Body of pancreas (tissue), 4 donors: ENCODE measurements at places on chromosomes 16 and 17.
A peak's percentile ranks its signal among the peaks of the same experiment; 100 is the strongest.

GRCh38 chr17:50181591-50182560 lies 16.1 kb downstream of the SGCA start:
- DNase-seq, result no peak

DNA sequence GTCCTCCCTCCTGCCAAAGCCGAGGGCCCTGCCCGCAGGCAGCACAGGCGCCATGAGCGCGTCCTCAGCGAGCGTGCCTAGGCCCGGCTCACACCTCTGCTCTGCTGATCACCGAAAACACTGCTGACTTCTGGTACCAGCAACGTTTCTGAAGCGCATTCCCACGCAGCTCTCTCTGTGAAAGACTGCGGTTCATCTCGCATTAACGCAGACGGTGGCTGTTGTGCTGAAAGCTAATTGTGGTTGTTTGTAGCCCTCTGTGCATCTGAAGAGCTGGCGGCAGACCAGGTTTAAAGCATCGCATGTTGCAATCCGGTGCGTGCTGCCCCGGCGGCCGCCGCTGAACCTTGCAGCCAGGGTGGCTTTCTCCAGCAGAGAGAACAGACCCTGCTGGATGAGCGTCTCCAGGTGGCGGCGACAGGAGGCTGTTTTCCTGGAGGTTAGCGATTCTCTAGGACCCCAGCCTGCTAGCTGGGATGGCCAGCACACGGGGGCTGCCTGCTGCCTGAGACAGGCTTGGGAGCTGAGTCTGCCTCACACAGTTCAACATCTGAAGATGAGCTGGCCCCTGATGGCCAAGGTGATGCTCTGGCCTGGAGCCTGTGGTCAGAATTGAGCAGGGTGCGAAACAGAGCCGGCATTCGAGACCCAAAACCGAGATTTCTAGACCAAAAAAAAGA lies 49.8 kb upstream of the CHMP6 start:
- DNase-seq, result peak; percentile 13

DNA sequence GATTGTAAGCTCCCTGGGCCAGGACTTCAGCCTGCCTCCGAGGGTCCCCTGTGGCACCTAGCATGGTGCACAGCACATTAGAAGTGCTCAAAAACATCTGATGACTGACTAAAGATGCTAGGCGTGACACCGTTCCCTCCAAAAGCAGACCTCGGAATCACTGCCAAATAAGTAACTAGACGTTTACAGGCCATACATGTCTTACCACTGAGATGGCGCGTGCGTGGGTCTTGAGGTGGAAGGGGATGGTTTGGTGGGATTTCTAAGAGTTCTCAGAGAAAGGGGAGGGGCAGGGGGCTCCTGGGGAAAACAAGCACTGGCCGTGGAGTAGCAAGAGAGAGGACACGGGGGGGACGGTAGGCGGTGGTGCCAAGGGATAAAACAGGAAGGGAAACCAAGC lies 12.4 kb downstream of the MPO start:
- no peak for DNase-seq

DNA sequence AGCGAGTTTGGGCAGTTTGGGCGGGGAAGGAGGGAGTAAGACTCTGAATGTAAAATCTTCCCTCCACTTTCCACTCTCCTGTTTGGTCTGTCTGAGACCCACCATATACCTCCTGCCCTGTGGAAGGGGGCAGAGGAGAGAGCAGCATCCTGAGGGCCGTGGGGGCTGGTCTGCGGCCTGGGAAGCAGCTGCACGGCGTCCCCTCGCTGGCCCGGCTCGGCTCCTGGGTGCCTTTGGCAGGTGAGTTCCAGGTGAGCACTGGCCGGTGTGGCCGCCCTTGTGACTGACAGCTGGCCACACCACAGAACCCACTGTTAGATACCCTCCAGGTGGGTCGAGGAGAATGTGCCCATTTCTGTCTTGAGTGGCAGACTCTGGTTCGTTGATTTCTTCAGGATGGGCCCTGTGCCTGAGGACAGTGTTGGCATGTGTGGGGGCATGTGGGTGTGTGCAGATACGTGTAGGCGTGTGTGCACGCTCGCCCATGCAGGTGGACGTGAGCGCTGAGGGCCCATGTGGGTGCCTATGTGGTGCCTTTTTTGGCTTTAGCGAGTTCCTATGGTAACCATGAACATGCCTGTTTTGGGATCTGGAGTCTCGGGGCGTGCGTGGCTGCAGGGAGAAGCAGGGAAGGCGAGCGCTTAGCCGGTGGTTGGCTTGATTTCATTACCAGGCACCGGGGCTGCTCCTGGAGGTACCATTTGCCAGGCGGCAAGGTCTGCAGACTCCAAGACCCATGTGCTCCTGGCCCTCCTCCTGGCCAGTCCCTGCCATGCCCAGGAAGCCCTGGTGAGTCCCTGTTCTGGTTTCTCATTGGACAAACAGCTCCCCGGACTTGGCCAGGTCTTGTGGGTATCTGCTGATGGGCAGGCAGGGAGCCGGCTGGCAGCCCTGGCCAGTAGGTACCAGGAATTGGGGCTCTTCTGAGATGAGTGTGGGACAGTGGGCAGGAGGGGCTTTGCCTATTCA lies 12.4 kb downstream of the RAP1GAP2 start:
- no peak for DNase-seq

DNA sequence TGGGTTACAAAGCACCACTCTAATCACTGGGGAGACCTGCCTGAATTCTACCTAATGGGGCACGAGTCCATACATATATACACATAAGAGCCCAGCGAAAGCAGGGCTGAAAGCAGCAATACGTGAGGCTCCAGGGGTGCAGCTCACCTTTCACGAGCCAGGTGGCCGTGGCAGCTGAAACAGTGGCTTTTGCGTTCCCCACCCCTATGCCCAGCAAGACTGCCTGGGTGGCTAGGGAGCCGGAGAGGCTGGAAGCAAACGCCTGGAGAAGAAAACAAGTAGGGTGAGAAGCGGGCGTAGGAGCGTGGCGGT lies 618 bp downstream of the RUSF1 start:
- no peak for DNase-seq
